ENCODE measurements at places on chromosomes 3 and 15. TPM values are rescaled to one million over a fixed set of nuclear protein-coding genes. Genes with fewer than 3 reads are reported as not detected.

GRCh38 chr3:64548200-64548889, 139.5 kb downstream of the ADAMTS9 start:
- DNase-seq: peak; percentile 67

- no peak for DNase-seq
Measured at GRCh38 chr3:59800481-59800880, 750.7 kb upstream of the CFAP20DC start.

- no peak for DNase-seq
Measured at GRCh38 chr3:192039593-192039992, 578.6 kb downstream of the PYDC2 start.

Gene MAP4
- polyA plus RNA-seq: 340 TPM

Gene TAMM41
- polyA plus RNA-seq: 12.2 TPM
